ENCODE measurements at places on chromosomes 7 and 10.

DNA sequence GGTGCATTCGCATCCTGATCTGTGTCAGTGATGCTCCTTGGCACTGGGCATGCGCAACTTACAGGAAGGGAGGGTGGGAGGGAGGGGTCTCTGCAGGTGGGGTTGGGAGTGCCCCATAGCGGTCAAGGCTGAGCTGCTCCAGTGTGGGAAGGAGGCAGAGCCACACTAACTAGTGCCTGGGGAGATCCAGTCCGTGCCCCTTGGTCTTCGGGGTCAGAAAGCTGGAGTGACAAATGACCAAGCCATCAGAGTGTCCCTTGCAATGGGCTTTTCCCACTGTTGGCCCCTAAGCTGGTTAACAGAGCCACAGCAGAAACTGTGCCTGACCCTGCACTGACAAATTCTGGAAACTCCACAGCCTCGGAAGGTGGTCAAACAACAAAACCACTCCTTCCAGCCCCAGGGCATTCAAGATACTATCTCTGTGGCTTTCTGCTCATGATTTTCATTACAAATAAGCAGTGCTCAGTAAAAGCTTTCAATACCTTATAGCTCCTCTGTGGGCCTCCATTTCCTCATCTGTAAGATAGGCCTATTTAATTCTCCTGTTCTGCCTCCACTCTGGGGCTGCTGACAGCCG is 138.1 kb upstream of the UNC5B start:
- DNase-seq: no peak

GRCh38 chr7:94277236-94277635 is 117.5 kb upstream of the COL1A2 start:
- DNase-seq: no peak

- DNase-seq: no peak
Observed at GRCh38 chr10:31148951-31149350, 117.3 kb upstream of the ZNF438 start.

DNA sequence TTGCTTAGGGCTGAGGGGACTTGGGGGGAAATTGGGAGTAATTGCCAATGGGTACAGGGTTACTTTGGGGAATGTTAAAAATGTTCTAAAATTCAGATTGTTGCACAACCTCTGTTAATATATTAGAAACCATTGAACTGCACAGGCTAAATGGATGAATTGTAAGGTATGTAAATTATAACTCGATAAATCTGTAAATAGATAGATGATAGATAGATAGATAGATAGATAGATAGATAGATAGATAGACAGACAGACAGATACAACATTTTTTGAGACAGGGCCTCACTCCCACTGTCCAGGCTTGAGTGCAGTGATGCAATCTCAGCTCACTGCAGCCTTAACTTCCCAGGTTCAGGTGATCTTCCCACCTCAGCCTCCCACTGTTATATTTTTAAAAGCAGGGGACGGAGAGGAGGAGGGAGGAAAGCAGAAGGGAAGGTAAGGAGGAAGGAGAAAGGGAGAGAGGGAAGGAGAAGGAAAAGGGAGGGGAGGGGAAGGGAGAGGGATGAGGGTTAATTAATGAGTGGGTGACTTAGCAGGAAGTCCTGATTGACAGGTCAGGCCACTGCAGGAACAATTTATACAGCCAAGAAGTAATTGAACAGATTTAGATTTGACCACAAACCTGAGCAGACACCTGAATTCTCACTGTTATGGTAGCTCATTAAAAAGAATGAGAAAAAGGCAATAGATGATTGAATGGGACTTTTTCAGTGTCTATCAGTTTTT is 38.7 kb downstream of the AOC1 start:
- no peak for DNase-seq

GRCh38 chr7:40675741-40676140 is 540.9 kb downstream of the SUGCT start:
- DNase-seq: no peak

DNA sequence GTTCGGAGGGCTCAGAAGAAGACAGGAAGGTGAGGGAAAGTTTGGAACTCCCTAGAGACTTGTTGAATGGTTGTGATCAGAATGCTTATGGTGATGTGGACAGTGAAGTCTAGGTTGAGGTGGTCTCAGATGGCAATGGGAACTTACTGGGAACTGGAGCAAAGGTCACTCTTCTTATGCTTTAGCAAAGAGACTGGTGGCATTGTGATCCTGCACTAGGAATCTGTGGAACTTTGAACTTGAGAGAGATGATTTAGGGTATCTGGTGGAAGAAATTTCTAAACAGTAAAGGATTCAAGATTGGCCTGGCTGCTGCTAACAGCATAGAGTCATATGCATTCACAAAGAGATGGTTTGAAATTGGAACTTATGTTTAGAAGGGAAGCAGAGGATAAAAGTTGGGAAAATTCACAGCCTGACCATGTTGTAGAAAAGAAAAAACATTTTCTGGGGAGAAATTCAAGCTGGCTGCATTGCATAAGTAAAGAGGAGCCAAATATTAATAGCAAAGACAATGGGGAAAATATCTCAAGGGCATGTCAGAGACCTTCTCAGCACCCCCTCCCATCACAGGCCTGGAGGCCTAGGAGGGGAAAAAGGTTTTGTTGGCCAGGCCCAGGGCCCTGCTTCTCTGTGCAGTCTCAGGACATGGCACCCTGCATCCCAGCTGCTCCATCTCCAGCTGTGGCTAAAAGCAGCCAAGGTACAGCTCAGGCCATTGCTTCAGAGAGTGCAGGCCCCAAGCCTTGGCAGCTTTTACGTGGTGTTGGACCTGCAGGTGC is 26.0 kb upstream of the ARHGAP12 start:
- DNase-seq: no peak

DNA sequence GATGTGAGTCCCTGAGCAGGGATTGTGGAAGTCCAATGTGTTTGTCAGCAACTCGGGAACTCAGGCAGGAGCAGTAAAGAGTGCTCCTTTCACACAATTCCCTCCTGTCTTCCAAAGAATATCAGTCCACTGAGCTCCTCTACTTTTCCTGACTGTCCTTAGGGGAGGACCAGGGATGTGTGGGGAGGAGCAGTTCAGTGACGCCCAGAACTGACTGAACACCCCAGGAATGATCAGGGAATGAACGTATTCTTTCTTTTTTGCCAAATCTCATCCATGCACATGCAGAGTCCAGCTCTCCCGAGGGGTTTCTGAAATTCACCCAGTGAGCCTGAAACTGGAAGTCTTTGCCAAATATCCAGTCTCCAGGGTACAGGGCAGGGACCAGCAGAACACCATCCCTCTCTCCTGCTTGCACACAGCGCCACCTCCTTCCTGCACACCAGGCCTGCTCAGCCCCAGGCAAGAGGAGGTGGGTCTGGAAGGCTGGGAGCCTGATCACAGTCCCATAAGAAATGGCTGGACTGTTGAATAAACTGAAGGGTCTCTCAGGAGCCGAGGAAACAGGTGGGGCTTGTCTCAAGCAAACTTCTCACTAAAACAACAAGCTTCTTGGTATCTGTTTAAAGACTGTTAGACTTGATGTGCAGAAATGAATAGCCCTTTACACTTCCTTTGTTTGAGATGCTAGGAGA is 294.7 kb downstream of the C7orf25 start:
- no peak for DNase-seq

DNA sequence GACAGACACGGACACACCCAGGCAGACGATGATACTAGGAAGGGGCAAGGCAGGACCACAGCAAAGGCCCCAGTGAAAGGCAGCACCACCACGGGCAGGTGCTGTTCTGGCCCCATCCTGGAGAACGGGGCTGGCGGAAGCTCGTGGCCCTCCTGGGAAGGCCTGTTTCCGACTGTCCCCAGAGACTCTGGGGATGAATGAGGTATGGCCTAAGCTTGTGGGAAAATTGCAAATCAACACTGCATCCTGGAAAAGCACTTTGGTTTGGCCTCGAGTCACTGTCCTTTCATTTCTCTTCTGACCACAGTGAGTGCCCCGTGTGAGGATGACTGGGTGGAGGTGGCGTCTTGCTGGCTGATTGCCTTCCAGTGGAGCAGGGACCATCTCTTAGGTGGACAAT is 81.6 kb upstream of the ANLN start:
- DNase-seq: no peak

- no peak for DNase-seq
Observed at GRCh38 chr10:121217331-121217730, 366.2 kb downstream of the WDR11 start.

GRCh38 chr7:24422441-24423010 is 138.5 kb downstream of the NPY start:
- no peak for DNase-seq

DNA sequence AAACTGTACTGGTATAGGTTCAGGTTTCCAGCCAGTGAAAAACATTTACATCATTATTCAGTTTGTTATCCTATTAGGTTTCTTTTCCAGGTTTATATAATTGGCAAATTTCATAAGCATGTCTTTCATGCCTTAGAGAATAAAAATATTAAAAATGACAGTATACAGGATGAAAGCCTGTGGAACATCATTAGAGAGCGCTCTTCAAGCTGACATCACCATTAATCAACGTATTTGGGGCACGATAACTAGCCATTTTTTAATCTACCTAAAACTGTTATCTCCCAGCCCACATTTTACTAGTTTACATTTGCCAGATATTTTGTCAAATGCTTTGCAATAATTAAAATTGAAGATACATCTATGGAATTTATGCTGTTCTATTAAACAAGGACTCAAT is 714.1 kb downstream of the CNTNAP2 start:
- DNase-seq: no peak

DNA sequence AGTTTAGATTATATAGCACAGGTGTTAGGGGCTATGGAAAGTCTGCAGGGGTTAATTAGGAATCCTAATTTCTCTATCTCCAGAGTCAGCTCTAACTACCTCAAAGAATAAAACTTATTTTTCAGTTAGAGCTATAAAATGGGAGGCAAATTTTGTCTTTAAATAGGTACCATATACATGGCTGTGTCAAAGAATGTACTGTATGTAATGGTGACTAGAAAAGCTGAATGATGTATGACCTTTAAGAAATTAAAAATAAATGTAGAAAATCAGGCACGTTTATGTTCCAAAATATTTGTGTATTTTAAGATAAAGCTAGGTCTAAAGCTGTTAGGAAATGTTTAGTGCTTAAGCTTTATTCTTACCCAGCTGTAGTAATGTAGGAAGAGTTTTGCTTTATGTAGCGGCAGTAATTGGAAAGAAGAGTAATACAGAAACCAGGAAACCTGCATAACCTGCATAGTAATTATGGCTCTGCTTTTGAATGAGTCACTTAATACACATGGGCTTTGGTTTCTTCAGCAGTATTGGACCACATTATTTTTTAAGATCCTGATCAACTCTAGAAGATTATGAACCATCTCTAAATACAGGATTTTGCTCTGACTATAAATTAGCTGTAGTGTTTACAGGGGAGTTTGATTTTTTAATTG is 85.0 kb downstream of the KMT2E start:
- no peak for DNase-seq

- DNase-seq: no peak
Observed at GRCh38 chr7:107684947-107685463, 24.4 kb downstream of the SLC26A4 start.

DNA sequence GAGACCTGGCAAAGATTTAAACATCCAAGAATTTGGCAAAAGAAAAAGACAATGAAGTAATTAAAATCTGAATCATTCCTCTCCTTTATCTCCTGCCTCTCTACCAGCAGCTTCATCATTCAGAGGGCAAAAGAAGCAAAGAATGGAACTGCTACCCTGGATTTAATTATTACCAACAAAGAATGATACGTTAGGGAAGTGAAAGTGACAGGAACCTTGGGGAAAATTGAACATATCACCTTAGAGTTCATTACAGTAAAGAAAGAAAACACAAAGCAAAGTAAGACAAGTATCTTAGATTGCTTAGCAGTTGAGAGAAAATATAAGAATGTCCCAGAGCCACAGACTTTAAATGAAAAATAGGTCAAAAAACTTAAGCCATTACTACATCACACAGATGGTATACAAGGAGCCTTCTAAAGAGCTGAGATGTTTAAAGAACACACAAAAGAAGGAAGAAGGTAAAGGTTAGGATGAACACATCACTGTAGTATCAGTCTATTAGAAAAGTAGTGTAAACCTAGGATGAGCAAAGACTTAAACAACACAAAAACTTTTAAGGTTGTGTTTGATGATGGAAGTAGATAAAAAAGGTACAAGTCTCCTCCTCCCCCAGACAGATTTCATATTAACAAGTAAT is 17.5 kb downstream of the CTNNA3 start:
- DNase-seq: no peak

- DNase-seq: no peak
Observed at GRCh38 chr7:151822541-151823181, 54.3 kb downstream of the PRKAG2 start.

DNA sequence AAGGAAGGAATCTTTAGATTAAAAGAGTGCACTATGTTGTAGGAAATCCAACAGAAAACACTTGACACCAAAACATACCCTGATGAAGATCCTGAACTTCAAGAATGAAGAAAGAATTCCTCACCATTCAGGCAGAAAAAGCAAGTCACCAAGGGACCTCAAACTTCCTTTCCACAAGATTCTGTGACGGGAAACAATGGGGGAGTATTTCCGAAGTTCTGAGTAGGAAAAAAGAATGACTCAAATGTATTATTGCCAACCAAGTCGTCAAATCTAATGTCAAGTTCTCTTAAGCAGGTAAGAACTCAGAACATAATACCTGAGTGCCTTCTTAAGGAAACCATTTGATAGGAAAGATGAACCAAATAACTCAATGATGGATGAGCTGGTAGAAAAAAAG is 44.7 kb upstream of the MTURN start:
- DNase-seq: no peak

GRCh38 chr7:1533255-1533546 is 2.7 kb downstream of the MAFK start:
- DNase-seq: no peak

DNA sequence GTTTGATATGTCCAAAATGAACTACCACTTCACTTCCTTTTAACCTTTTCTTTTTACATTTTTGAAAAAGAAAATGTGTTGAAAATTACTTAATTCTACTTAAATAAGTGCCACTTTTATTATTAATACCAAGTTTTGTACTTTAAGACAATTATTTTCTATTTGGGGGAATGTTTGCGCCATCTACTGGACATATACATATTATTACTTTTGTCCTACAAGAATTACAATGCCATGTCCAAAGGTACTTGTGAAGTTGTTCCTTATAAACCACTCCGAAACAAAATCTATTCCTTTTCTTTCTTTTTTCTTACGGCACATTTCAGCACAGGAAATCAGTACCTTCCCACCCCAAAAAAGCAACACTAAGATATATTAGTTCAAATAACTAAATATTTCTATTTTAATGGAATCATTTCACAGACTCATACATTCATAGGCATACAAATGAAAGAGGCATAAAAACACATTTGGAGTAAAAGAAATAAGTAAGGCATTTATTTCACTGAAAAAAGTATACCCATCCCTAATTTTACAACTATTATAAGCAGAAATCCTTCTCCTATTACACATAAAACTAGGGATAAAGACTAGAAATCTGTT is 169.9 kb downstream of the RNF133 start:
- no peak for DNase-seq

DNA sequence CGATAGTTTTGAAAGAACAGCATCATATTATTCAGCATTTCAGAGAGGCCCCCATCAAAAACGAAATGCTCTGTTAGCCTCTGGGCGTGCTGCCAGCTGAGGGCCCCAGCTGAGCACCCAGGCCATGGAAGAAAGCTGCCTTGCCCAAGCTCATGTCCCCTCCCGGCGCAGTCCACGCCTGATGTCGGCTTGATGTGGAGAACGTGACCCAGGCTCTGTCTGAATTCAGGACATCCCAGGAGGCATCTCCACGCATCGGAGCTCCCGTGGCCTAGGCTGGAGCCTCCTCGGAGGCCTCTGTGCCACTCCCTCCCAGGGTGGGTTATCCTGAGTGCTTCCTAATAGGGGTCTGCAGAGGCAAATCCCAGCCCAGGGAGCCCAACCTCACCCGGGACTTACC is 218.3 kb upstream of the AKR1E2 start:
- DNase-seq: no peak

GRCh38 chr7:98294798-98295382 is 13.4 kb downstream of the BRI3 start:
- peak; percentile 59 for DNase-seq
